Fibroblast of lung (primary cell): ENCODE measurements at places on chromosomes 11 and 22. TPM values are rescaled to one million over a fixed set of nuclear protein-coding genes. Genes with fewer than 3 reads are reported as not detected.

FDXACB1 gene
- 1.8 and 2.6 TPM in 2 replicates for total RNA-seq

EIF3L gene
- 288 and 404 TPM in 2 replicates for total RNA-seq

PRODH gene
- 0.26 TPM in 1 of 2 replicates, not detected in the other for total RNA-seq

AIP gene
- total RNA-seq: 117 and 128 TPM in 2 replicates

SSTR3 gene
- not detected in 2 replicates for total RNA-seq

METTL15 gene
- 20.5 and 28.4 TPM in 2 replicates for total RNA-seq

CASP1 gene
- 82.2 and 115 TPM in 2 replicates for total RNA-seq

MOV10L1 gene
- 0.83 and 1.0 TPM in 2 replicates for total RNA-seq

WT1 gene
- 0.26 TPM in 1 of 2 replicates, not detected in the other for total RNA-seq

OR11H1 gene
- total RNA-seq: not detected in 2 replicates

MMP27 gene
- 0.17 TPM in 1 of 2 replicates, not detected in the other for total RNA-seq
